Activated CD4-positive, alpha-beta T cell treated with anti-CD3 and anti-CD28 coated beads, Interleukin-2, amount 50 U/mL, for 48 hours (primary cell): ENCODE measurements at places on chromosomes 3 and 15.

DNA sequence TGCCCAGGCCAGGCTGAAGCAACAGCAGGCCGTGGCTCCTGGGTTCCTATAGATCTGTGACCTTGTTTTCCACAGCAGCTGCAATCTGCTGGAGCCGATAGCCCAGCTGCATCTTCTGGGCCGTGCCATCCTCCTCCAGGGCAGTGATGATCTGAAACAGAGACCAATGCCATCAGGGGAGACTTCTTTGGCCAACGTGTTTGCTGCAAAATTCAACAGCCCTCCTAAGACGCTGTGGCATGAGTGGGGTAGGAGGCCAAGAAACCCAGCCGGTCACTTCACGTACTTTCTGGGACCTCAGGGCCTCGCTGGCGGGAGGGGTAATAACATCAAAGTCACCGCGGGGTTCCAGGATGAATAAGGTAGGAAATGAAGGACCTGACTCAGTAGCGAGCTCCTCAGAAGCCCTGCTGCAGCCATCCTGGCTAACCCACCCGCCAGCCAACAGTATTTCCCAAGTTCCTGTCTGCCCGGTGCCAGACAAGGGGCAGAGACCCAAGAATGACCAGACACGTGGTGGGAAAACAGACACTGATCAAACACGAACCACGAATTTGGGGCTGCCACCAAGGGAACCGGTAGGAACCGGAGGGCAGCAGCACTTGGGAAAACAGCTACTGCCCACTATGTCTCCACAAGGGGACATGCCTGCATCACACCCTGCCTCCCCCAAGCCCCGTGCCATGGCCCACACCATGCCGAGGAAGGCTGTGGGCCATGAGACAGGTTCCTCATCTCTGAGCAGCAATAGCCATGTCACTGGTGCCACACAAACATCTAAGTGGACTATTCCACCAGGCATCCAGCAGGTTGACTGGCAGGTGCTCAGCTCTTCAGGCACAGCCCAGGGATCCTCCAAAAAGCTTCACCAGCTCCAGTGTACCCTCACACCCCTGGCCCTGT lies 25.2 kb downstream of the PLXNB1 start:
- DNase-seq: no peak

DNA sequence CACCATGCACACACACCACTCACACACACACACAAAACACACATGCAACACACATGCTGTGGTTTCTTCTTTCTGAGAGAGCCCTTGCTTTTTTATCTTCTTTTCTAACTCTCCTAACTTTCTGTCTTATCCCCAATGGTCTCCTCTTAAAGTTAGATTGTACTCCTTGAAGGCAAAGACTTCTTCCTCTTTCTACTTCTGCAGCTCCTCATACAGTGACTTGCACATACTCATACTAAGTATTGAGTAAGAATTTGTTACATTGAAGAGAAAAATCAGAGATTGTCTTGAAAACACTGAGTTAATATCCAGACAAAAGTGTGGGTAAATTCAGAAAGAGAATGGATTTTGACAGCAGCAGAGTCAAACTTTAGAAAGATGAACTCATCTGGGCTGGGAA lies 64.4 kb downstream of the GTPBP8 start:
- DNase-seq: no peak

DNA sequence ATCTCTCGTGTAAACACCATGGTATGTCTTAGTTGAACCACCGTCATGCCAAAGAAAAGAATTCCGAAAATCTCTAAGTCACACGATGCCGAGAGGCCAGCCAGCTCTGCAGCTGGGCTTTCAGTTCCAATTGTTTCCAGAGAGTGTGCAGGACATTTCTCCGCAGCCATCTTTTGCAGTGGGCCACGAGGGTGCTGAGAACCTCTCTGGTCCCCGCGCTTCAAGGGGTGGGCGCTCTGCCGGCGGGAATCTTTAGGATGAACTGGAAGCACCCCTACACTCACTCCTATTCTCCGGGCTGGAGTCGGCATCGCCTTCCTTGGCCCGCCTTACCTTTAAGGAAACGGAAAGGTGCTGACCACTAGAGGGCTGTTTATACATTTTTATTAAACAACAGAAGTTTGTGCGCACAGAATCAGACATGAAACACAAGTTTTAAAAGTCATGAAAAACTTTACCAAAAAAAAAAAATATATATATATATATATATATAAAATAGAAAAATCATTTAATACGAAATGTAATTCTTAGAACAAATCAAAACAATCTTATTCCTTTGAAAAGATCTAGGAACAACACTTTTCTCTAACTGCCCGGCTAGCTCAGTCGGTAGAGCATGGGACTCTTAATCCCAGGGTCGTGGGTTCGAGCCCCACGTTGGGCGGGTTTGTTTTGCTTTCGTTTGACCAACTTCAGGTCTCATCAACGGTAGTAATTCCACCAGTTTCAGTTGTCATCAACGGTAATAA lies 12.5 kb upstream of the MORF4L1 start:
- peak; percentile 84 for DNase-seq

DNA sequence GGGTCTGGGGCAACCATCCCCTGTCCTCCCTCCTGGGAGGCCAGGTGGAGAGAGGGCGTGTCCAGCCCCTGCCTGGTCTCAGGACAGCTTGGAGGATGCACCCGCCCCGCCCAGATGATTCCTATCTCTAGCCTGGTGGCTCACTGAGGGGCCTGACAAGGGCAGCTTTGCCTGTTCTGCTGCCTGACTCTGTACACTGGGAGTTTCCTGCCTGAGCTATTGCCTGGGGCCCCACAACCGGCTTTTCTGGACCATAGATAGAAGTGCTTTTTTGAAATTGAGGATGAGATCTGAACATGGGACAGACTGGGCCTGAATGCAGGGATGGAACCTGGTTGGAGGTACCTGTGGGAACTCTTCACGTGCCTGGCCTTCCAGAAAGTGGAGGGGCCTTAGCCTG lies 751 bp upstream of the PLA2G4E start:
- no peak for DNase-seq
